ENCODE measurements at places on chromosomes 2 and 18.

GRCh38 chr2:201414099-201415023, 36.9 kb downstream of the TRAK2 start:
- peak; percentile 86 for DNase-seq

DNA sequence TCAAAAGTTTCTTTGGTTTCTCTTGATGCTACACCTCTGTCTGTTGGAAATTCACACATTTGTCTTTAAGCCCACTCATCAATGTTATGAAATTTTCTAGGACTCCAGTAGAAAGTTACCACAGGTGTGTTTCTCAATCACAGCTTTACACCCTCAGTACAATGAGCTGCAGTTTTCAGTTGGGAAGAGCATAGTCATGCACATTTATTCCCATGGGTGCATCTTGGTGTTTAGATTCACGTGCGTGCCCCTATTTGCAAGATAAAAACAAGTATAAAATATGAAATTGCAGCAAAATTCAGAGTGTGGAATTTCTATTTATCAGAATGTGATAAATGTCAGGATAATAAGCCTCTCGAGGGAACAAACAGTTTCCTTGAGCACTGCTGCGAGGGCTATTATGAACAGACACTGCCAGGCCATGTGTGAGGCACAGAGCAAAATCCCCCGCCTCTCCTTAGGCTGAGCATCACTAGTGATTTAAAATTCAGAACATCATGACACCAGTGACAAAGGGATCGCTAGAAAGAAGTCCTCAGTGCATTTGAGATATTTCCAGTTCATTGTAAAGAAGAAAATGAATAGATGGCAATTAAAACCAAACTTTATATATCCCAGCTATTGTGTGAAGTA, 512.2 kb upstream of the TCF4 start:
- DNase-seq, result no peak

DNA sequence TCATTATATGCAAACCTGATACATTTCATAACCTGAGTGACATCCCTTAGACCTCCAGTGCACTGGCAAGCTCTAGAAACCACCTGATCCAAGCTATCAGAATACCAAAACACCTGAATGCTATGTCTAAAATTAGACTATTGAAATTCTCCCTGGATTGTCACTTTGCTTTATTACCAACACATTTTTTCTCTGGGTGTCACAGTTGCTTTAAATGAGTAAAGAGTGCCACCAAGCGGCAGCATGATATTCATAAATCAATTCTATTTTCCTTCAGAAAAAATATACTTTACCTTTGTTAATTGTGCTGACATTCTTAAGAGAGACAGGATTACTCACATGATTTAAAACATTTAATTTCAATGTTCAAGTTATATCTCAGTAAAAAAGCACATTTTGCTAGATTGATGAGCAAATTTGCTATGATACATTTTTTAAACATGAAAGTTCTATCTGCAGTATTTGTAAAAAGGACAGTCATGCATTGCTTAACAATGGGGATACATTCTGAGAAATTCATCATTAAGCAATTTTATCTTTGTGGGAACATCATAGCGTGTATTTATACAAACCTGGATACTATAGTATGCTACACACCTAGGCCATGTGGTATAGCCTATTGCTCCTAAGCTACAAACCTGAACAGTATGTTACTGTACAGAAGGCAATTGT, 338.4 kb upstream of the SLC39A10 start:
- DNase-seq, result peak; percentile 55

- DNase-seq, result no peak
Measured at GRCh38 chr18:22283116-22283395, 113.7 kb downstream of the GATA6 start.

Data from EH (cell line).